ENCODE measurements at places on chromosomes 16 and 17. TPM values are rescaled to one million over a fixed set of nuclear protein-coding genes. Genes with fewer than 3 reads are reported as not detected.

SLC16A13 gene
- total RNA-seq: 11.9 TPM

ABCC11 gene
- not detected for total RNA-seq

CCDC200 gene
- not detected for total RNA-seq

TBC1D3 gene
- not detected for total RNA-seq

TMEM98 gene
- total RNA-seq: 0.31 TPM

LPCAT2 gene
- total RNA-seq: not detected

TBC1D3I gene
- not detected for total RNA-seq

GRCh38 chr17:68775318-68775717, 174.2 kb upstream of the FAM20A start:
- no peak for DNase-seq

DNA sequence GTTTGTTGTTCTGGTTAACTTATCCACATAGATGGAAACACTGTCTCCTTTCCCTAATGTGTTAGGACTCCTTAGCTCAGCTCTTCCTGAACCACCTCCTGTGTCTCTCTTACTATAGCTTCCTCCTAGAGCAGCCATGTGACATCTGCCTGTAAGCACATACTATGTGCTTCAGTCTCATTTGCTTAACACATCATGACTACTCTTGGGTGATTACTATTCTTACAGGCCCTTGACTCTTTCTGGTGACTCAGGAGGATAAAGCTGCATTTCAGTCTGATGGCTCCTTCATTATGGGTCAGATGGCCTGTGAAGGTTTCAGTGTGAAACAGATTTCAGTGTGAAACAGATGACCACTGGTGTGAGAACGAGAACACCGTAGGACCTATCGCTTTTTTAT, 320 bp upstream of the KRTAP4-2 start:
- DNase-seq: no peak

- no peak for DNase-seq
Measured at GRCh38 chr17:2120586-2121335, 65.9 kb downstream of the HIC1 start.

GRCh38 chr17:10352893-10353292, 19.9 kb downstream of the MYH13 start:
- DNase-seq: no peak

DNA sequence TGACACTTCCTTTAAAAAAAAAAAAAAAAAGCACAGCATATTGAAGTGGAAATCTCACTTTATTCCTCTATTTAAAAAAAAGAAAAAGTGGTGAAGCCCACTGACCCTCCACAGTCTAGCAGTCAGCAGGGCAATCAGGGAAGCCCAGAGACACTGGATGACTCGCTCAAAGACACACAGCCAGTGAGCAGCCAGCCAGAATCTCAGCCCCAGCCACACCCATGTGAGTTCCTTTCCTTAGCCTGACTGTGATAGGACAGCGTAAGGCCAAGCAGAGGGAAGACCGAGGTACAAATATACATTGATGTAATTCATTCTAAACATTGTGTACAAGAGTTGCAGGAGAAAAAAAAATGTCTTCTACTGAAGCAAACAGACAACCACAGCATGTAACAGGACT, 22.5 kb downstream of the XPO6 start:
- DNase-seq: no peak

- no peak for DNase-seq
Measured at GRCh38 chr16:56625943-56626654, 518 bp downstream of the MT1E start.
